ENCODE measurements at places on chromosomes 7 and 10. TPM values are rescaled to one million over a fixed set of nuclear protein-coding genes. Genes with fewer than 3 reads are reported as not detected.

The REPIN1 gene
- 101 TPM for polyA plus RNA-seq

The STOX1 gene
- 0.94 TPM for polyA plus RNA-seq

The CALML3 gene
- not detected for polyA plus RNA-seq

The KLLN gene
- polyA plus RNA-seq: 0.55 TPM

The IQCE gene
- polyA plus RNA-seq: 12.8 TPM

The FAM25G gene
- polyA plus RNA-seq: 1.1 TPM

The ETV1 gene
- polyA plus RNA-seq: 0.73 TPM

The RAB19 gene
- not detected for polyA plus RNA-seq

The ABCB4 gene
- polyA plus RNA-seq: not detected

The NOBOX gene
- not detected for polyA plus RNA-seq

The LAMB4 gene
- 0.38 TPM for polyA plus RNA-seq

The MET gene
- polyA plus RNA-seq: 72.3 TPM

The SFRP5 gene
- 1.2 TPM for polyA plus RNA-seq

The AKR1C8 gene
- 0.10 TPM for polyA plus RNA-seq

The BEND7 gene
- 10.4 TPM for polyA plus RNA-seq

The TRPV5 gene
- not detected for polyA plus RNA-seq

The HMX2 gene
- 0.07 TPM for polyA plus RNA-seq

The TFR2 gene
- polyA plus RNA-seq: 2.5 TPM

The SLC26A5 gene
- not detected for polyA plus RNA-seq

The FGL2 gene
- polyA plus RNA-seq: not detected

The PCLO gene
- 0.70 TPM for polyA plus RNA-seq

The BLOC1S2 gene
- polyA plus RNA-seq: 90.9 TPM

The CCM2 gene
- polyA plus RNA-seq: 34.6 TPM

The NUDT1 gene
- 92.3 TPM for polyA plus RNA-seq

The AMPH gene
- 0.26 TPM for polyA plus RNA-seq

The COL13A1 gene
- polyA plus RNA-seq: 0.55 TPM
